ENCODE measurements at places on chromosomes 7 and 10.

DNA sequence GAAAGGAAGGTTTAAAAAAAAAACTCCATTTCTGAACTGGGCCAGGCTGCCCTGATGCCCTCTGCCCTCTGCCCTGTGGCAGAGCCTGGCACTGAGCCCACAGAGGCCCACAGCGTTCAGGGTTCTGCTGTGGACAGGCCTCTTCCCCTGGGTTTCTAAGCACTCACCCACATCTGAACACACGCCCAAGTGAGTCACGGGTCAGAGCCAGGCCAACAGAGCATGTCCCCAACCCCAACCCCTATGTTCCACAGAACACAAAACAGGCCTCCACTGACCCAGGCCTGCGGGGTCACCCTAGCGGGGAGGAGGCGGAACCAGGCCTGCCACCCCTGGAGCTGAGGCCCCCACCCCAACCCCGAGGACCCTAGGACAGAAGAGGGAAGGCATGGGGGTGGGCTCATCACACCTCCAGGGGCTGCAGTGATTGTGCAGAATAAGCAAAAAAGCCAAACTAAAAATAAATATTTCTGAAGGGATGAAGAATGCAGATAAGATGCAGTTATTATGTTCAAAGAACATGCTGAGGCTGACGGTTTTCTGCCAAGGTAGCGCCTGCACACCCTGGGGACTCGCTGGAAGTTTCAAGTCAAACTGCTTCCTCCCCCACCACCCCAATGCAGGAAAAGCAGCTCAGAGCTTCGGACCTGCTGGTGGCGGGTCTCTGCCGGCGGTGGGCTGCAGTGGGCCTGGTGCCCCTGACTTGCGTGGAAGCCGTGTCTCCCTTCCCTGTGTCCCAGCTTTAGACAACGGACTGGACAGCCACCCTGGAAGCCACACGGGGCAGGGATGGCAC, 5.4 kb downstream of the WDR86 start:
- no peak for DNase-seq

DNA sequence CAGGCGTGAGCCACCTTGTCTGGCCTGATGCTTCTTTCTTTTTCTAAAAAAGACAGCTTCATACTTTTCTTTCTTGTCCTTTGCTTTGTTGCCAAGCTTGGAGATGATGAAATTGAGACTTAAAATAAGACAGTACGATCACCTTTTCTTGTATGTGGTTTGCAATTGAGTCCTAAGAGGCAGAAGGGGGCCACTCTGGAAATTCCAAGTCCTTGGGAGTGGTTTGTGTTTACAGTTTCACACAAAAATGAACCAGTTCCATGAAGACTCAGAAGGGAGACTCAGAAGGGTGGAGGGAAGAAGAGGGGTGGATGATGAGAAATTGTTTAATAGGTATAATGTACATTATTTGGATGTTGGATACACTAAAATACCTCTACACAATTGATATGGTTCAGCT, 70.7 kb upstream of the TNS3 start:
- no peak for DNase-seq

DNA sequence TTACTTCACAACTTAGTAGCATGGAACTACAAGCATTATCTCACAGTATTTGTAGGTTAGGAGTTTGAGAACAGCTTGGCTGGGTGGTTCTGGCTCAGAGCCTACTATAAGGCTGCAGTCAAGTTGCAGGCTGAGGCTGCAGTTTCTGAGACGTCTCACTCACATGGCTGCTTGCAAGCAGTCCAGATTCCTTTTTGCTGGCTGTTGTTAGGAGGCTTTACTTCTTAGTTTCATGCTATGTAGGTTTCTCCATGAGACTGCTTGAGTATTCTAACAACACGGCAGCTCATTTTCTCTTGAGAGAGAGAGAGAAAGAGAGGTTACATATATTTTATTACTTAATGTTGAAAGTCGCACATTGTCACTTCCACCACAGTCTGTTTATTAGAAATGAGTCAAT, 1073.9 kb downstream of the NXPH1 start:
- DNase-seq, result no peak

DNA sequence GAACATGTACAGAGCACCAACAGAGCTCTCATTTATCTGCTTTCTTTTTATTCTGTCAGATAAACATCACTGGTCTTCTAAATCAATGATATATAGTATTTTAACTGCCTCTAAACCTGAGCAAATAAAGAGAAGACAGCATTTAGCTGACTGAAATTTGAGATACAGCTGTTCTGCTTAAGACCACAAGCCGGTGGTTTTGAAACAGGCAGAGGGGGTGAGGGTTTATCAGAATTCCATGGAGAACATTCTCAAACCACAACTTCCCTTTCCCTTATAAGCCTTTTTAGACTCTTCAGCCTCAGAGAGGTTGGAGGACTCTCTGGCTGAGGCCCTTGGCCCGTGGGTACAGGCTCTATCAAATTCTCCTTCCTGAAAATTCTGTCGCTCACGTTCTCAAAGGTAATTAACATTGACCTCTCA, 87.4 kb upstream of the RSU1 start:
- no peak for DNase-seq

- no peak for DNase-seq
Measured at GRCh38 chr7:19681596-19681995, 27.2 kb downstream of the POLR1F start.

- DNase-seq, result no peak
Measured at GRCh38 chr7:124702385-124702784, 63.2 kb downstream of the GPR37 start.

DNA sequence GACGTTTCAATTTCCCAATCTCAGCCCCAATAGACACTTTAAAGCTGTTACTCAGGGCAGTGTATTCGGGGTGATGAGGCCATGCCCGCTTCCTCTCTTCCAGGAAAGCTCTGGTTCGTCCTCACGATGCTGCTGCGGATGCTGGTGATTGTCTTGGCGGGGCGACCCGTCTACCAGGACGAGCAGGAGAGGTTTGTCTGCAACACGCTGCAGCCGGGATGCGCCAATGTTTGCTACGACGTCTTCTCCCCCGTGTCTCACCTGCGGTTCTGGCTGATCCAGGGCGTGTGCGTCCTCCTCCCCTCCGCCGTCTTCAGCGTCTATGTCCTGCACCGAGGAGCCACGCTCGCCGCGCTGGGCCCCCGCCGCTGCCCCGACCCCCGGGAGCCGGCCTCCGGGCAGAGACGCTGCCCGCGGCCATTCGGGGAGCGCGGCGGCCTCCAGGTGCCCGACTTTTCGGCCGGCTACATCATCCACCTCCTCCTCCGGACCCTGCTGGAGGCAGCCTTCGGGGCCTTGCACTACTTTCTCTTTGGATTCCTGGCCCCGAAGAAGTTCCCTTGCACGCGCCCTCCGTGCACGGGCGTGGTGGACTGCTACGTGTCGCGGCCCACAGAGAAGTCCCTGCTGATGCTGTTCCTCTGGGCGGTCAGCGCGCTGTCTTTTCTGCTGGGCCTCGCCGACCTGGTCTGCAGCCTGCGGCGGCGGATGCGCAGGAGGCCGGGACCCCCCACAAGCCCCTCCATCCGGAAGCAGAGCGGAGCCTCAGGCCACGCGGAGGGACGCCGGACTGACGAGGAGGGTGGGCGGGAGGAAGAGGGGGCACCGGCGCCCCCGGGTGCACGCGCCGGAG, 2.6 kb downstream of the GJD4 start:
- DNase-seq, result no peak

DNA sequence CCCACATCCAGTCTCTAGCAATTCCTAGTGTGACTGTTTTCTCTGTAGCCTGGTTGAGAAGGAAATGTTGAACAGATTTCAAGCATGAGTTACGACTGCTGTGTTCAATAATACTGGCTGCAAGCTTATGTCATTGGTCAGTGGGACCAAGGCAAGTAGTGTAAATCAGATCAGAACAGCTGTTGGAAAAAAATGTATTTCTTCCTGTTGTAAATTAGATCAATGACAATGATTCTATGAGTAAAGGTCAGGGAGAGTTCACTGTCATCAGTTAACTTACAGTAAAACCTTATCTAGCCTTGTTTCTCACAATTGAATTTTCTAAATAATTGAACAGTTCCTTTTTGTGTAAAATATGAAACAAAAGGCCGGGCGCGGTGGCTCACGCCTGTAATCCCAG, 6.7 kb downstream of the OTUD1 start:
- DNase-seq, result no peak

GRCh38 chr7:136869991-136870865, 1.8 kb downstream of the CHRM2 start:
- no peak for DNase-seq

All from activated CD8-positive, alpha-beta memory T cell treated with anti-CD3 and anti-CD28 coated beads for 48 hours (primary cell).